NCI-H526 treated with DMSO at 0.1 percent for 48 hours (cell line): ENCODE measurements at places on chromosomes 4 and X.

DNA sequence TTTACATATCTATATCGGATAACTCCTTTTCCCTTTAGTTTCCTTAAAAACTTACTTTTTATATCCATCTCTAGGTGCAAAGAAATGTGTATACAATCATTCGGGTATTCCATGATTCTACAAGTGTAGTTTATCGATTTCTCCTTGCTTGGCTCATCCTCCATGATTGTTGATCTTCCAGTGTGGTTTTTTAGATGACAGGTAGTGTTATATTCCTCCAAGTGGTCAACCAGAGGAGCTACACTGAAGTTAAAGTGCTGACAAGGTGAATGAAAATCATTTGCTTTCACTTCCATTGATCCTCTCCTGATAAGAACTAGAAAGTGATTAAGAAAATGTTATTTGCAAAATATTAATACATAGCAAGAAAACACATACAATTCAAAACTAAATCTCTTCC, 38.5 kb downstream of the TMEM156 start:
- DNase-seq: no peak

- DNase-seq: no peak
Observed at GRCh38 chrX:20743046-20743445, 476.3 kb upstream of the RPS6KA3 start.

GRCh38 chr4:121765971-121766538, 1.1 kb upstream of the SMIM43 start:
- no peak for DNase-seq

GRCh38 chr4:25800245-25800644, 62.5 kb downstream of the SEL1L3 start:
- DNase-seq: no peak

DNA sequence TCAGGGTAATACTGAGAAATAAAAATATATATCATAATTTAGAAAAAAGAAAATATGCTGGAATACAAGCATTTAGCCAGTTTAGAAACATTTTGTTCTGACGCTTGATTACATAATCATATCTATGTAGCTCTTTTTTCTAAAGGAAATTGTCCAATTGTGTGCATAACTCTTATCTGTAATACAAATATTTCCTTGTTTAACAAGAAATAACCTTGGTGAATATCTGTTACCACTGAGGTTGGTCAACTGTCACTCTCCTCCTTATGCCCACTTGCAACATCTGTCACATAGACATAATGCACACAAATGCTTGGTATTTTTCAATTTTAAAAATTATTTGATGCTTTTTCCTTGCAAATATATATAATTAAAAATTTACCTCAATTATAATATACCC, 609.7 kb downstream of the TLL1 start:
- no peak for DNase-seq

GRCh38 chrX:6885396-6885795, 262.1 kb upstream of the STS start:
- no peak for DNase-seq

DNA sequence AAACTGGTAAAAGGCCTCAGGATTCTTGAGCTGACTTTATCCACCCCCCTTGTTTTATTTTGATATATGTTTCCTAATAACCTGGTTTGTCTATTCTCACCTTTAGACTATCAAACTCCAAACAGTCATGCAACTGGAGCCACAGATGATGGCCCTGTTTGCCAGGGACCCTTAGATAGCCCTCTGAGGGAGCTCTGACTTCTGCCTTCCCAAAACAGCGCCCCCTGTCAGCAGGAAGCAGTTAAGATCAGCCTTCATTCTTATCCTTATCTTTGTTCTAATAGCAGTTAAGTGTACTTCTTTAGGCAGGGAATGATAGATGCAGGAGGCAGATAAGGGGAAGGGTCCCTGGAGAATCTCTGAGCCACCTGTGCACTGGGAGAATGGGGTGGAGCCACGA, 27.5 kb upstream of the CXCL13 start:
- DNase-seq: no peak

DNA sequence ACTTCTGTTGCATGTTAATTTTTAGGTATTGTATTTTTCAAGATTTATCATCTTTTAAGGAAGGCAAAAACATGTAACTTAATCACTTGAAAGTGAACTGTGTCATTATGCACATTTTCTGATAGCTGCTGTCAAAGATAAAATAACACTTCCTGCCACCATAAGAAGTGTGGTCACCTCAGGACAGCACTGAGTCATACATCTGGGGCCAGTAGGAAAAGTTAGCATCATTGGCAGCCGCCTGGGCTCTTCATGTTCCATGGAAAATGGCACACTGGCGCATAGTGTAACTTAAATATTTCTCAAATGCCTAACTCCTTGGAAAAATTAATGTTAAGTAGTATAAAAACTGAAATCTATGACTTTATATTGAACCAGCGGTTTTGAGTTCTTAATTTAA, 24.2 kb downstream of the CNKSR2 start:
- DNase-seq: no peak

DNA sequence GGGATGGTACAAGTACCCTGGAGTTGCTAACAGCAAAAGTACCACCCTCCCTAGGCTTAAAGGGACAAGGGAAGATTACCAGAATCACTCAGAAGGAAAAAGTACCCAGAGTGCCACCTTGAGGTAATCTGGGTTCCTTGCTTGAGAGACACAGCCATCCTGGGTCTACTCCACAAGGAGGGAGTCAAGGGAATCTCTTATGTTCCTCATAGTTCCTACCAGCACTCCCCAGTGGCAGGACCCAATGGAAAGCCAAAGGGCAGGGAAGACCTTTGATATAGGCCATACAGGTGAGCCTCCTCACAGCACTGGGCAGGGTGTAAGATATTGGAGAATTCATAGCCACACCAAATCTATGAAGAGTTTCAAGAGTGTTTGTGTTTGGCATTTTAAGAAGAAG, 5.7 kb downstream of the IL2 start:
- no peak for DNase-seq

DNA sequence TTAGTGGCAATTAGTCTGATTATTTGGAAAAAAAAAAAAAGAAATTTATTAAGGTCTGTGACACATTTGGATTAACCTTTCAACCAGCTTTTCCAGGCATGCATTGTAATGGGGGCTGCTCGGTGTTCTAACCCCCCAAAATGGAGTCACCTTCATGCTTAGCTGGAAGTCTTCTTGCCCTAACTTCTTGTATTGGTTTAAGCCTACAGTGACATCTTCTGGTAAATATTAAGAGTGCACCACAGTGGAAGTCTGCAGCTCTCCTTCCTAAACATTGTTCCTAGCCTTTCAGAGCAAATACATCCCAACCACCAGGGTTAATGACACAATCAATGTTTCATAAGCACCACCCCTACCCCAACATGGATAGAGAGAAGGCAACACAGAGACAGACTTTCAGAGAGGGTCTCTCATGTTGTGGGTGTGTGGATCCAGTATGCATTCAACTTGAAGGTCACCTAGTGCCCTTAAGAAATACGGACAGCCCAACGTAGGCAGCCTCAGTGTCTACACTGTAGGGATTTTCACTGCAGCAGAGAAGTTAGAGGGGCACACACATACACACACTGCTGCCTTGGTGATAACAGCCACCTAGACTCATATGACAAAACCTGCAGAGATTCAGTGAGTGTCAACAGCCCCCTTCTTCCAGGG, 142.9 kb upstream of the MBNL3 start:
- peak; percentile 6 for DNase-seq

GRCh38 chrX:20971250-20971649, 403.0 kb upstream of the CNKSR2 start:
- DNase-seq: no peak

- DNase-seq: no peak
Observed at GRCh38 chrX:43405191-43405590, 250.9 kb upstream of the MAOA start.

- DNase-seq: no peak
Observed at GRCh38 chrX:20374450-20374849, 107.7 kb upstream of the RPS6KA3 start.

- DNase-seq: no peak
Observed at GRCh38 chrX:96405842-96406241, 278.8 kb upstream of the DIAPH2 start.

DNA sequence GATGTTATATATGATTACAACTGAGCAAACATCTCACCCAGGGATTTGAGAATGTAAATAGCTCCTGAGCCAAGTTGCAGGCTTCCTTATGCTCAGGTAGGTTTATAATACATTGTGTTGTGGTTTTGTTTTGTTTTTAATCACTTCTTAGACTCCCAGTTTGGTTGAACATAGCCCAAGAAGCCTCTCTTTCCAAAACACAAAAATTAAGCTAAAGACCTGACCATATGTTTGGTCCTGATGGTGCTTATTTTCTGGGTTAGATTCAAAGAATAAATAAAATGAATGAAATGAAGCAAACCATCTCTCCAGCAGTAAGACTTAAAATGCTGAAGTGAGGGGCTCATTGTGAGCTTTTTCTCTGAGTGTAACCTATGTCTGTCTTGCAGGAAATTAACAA, 93.5 kb downstream of the GRXCR1 start:
- DNase-seq: no peak

- no peak for DNase-seq
Observed at GRCh38 chr4:38820329-38821061, 15.9 kb upstream of the TLR1 start.

GRCh38 chrX:8684201-8684965, 47.6 kb downstream of the ANOS1 start:
- no peak for DNase-seq

- no peak for DNase-seq
Observed at GRCh38 chr4:95603393-95603792, 54.6 kb upstream of the UNC5C start.

DNA sequence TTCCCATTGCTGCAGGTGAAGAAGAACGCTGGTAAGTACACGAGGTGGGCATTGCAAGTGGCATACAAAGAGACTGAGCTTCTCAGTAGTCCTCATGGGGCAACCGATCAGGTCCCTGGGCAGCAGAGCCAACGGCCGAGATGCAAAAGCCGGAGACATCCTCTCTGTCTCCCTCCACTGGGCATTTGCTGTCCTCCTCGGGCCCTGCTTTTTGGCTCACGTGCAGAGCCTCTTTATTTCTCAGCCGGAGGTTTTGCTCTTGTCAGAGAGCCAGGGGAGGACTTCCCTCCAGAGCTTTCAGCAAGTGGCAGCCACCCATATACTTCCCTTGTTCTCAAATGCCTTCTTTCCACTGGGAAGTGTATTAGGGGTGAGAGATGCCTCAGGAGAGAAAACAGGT, 18.0 kb downstream of the STARD8 start:
- DNase-seq: no peak

DNA sequence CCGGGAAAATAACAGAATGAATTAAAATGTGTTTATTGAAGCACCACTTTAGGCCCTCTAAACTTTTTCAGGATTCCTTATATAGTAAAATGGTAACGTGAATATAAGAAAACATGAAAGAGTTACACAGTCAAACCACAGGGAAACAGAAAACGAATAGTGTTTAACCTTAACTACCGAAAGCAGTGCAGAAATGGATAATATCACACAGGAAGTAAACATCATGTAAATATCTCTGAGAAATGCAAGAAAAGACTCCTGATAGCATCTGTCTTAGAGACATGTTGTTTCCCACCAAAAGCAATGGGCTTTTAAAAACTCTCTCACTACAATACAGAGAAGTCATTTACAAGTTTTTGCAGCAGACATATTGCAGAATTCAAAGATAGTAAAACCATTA, 323.9 kb upstream of the CXXC4 start:
- DNase-seq: no peak

DNA sequence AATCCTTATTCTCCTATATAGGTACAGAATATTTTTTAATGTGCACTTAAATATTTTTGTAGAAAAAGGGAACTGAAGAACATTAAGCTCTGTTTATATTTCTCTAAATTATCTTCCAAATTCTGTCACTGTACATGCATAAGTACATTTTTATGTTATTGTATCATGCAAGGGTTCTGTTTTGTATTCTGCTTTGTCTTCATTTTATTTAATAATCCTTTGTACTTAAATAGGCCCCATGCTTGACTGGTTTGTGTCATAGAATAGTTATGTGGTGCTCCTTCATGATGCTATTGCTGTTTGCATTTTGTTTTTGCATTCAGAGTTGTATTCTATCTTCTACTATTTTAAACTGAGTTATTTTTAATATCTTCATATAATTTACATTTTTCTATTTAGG, 111.9 kb upstream of the EDNRA start:
- no peak for DNase-seq

DNA sequence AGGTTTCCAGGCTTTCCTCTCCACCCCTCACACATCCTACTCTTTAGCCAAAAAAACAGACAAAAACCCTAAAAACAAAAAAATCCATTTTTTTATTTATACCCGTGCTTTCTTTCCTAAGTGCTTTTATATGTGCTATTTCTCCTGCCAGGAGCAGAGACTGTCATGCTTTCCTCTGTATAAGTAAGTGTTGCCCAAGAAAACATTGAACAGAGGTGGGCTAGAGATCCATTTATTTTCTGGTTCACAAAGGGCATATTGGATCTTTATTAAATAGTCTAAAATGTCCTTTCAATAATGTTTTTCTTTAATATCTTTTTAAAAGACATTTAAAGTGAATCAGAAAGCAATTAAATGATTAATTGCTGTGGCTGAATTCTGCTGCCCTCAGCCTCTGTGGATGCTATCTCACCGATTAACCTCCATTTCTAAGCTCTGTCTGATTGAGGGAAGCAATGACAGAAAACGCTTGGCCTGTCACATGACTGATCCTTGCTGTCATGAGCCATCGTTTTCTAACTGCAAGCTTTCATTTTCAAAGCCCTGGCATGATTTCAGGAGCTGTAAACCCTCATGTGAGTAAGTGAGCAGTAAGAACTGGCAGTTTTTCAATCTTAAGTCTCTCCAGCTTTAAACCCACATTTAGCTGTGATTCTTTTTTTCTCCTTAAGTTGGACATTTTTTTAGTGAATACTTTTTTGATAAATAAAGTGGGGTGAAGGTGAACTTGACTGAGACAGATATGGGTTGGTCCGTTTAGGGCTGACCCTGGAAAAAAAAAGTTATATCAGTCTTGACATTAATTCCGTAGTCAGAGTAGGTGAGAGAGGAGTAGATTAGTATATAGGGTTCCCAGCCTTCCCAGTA, 180.7 kb upstream of the PGRMC2 start:
- no peak for DNase-seq

DNA sequence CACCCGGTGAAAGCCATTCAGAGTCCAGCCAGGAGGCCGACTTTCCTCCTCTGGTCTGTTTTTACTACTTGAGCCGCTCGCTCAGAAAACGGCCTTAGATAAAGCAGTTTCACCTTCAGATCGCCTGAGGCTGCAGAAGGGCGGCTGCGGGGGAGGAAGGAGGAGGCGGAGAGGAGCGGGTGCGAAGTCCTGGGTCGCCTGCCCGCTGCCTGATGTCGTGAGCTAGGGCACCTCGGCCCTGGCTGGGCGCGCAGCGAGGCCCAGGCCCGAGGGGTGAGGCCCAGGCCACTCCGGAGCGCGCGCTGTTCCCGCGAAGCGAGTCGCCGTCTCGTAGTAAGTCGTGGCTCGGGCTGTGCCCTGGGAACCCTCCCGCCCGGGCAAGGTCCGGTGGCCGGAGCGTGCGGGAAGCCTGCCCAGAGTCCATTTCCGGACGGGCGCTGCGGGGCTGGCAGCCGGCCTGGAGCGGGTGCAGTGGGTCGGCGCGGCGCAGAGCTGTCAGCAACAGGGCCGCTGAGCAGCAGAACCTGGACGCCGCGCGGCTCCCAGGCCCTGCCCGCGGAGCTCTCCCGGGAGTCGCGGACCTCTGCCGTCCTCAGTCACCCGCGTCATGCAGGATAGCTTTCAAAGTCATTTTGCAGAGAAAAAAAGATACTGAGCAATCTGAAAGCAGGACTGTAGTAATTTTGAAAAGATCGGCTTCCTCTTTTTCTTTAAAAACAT, 18.6 kb downstream of the TRIM2 start:
- DNase-seq: peak; percentile 51
